ENCODE measurements at places on chromosomes 16 and 17.

DNA sequence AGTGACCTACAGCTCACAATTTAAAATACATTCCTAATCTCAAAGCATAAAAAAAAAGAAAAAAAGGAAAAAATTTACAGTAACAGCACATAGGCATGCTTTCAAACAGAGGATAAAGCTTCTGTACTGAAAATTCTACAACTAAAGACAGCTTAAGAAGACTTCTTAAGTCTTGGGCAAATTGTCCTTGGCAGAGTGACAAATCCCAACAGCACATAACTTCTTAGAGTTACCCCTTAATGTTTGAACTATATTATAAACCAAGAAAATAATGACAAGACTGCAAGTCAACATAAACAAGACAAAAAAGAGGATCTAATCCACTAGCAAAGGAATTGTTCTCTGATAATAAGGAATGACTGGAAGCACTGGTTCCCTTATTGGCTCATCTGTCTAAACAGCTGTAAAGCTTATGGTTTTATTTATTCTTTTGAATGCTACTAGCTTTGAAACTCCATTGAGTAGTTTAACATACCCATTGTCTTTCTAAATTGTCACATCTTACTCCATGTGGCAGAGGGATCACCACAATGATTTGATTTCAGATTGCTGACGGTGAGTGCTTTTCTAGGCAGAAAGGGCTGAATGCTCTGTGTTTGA is 1576.8 kb upstream of the GOT2 start:
- no peak for DNase-seq

- DNase-seq, result peak; percentile 29
Observed at GRCh38 chr17:74671031-74671771, 41.5 kb downstream of the CD300LF start.

DNA sequence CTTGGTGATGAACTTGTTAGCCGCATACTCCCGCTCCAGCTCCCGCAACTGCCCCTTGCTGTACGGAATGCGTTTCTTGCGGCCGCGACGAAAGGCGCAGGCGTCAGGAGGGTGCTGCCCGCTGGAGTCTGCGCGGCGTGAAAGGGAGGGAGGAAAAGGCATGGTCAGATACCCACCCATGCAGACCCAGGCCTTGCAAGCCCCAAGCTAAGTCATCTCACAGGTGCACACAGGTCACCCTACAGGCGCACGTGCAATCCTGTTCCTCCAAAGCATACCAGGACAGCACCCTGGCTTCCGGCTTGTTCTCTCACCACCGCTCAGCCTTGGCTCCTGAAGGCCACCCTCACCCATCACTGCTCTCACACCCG is 1.6 kb downstream of the HOXB13 start:
- no peak for DNase-seq

GRCh38 chr17:72926171-72926570 is 166.3 kb downstream of the SLC39A11 start:
- DNase-seq, result no peak

DNA sequence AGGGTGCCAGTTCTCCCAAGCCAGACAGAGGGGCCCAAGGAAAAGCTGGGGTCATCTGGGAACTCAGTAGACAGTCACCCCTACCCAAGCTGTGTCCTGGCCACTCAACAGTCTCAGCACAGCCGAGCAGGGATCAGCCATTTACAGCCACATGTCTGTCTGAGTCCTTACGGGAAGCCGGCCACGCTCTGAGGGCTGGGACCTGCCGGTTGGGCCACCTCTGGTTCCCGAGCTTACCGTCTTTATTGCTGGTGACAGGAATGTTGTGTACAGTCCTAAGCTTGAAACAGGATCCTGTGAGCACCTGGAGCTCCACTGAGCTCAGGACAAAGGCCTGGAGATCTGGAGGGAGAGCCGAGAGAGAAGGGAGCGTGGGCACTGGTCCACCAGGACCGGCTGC is 59.8 kb downstream of the TIMM22 start:
- DNase-seq, result no peak

GRCh38 chr17:2214929-2215615 is 88.5 kb downstream of the SMG6 start:
- no peak for DNase-seq

DNA sequence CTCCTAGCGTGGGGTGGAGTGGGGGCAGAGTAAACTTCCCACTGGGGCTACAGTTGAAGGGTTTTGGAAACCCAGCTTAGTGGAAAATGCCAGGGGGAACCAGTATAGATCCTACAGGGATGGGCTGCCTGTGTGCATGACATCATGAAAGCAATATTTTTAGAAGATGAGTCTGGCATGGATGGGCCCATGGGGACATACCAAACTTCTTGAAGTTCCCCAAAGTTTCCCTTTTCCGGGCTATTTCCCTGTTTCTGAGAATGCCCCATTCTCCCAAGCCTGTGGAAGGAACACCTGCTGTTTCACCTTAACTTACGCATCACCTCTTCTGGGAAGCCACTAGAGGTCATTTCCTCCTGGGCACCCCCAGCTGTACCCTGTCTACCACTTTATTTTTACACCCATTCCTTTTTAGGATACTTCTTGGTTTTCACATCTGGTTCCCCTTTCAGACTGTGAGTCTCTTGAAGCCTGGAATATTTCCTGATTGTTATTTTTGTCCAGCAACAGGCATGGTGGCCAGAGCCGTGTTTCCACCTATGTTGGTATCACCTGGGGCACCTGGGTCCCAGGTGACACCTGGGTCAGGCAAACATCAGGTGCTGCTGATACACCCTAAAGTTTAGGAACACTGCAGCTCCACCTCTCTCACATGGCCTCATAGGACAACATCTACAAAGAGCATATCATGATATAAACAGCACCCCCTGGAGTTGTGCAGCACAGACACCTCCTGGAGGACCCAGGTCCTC is 9.8 kb downstream of the SOCS3 start:
- no peak for DNase-seq

- DNase-seq, result no peak
Observed at GRCh38 chr17:70636517-70637133, 467.3 kb downstream of the KCNJ2 start.
